ENCODE measurements at places on chromosomes 12 and 14.
A peak's percentile ranks its signal among the peaks of the same experiment; 100 is the strongest.

DNA sequence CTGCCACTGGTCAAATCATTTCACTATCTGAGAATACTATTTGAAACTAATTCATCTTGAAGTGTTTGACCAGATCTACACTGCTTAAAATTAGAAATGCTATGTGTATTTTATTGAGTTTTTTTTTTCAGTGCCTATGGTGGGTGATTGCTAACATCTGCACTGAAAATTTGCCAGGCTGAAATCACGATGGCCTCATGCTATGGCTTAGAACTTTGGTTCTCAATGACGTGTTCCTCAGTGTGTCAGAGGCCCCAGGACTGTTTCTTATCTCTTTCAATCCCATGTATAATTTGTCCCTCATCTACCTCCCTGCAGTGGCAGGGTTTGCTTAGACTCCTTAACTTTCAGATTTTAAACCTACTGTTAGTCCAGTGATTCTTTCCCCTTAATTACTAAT, 36.2 kb upstream of the NKX2-8 start:
- no peak for DNase-seq

DNA sequence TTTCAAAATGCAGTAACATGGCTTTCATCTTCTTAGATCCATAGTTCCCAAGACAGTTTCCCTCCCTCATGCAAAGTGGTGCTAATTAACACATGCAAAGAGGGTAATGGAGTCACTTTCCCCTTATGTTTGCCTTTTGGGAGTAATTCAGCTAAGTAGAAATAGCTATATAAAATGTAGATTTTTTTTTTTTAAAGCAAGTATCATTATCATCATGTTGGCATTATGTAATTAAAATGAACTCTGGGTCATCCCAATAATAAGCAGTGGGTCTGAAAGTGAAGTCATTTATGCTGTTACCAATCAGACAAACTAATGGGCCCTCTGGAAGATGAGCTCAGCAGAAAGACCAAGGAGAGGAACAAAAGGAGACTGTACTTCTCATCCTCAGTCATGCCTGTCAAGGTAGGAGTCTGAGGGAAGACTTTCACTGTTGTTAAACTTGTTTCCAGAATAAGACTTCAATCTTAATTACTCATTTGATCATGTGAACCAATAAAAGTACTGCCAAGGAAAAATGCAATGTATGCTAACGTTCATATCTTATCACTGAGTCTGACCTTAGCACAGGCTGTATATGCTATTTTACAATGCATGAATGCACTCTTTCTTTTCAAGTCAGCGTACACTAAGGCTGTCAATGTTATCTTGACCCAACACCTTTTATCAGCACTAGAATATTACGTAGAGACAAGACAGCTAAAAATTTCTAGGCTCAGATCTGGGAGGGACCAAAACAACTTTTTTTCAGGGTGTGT, 26.8 kb downstream of the AREL1 start:
- DNase-seq: no peak

DNA sequence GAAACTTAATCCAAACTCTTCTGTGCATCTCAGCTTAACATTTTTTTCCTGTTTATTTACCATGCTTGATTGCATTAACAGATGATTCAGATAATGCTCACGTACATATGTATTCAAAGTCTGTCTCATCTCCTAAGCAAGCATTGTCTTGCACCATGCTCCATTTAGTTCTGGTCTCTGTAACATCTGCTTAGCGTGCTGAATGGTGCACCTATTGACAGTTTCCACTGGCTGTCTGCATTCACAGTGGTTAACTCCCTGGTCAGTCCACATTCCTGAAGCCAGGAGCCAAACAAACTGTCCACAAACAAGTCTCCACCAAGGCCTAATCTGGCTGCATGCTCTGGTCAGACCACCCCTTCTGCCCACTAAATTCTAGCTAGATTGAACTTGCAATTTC, 83.9 kb downstream of the KNTC1 start:
- DNase-seq: no peak

GRCh38 chr12:42128327-42128726, 16.3 kb downstream of the GXYLT1 start:
- DNase-seq: peak; percentile 18

GRCh38 chr12:25189656-25190055, 5.3 kb downstream of the DNAI7 start:
- DNase-seq: no peak

- no peak for DNase-seq
These were observed 136.8 kb downstream of the TTC8 start for GRCh38 chr14:88961214-88961613.

DNA sequence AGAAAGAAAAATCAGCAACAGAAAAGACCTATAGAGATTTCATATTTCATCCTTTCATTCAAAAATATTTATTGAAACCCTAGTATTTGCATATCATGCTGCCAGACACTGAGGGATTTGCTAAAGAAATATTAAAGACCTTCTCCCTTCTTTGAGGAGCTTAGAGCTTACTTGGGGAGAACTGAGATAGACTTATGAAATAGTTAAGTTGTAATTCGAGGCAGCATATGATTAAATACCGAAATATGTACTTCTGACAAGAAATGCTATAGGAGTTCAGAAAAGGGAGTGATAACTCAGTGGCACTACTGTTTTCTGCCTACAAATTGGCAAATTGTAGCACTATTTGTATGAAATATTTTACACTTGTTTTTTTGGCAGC, 59.1 kb downstream of the PLXNC1 start:
- no peak for DNase-seq

DNA sequence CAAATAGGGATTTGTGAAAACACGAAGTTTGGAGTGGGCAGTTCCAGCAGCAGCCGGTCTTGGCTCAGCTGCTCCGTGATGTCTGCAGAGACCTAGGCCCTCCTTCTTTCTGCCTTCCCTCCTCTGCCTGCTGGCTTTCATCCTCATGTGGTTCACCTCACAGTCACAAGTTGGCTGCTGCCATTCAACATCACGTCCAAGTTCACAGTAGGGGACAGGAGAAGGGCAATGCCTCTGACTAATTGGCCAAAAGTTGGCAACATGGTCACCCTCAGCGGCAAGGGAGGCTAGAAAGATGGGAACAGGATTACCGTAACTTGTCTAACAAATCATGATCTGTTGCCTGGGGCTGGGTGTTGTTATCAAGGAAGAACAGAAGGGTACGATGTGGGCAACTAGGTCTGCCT, 7.8 kb upstream of the CACNA2D4 start:
- DNase-seq: no peak

- no peak for DNase-seq
These were observed 97.4 kb downstream of the PRKCH start for GRCh38 chr14:61418746-61419145.

GRCh38 chr12:73719223-73719622, 818.4 kb upstream of the ATXN7L3B start:
- no peak for DNase-seq

DNA sequence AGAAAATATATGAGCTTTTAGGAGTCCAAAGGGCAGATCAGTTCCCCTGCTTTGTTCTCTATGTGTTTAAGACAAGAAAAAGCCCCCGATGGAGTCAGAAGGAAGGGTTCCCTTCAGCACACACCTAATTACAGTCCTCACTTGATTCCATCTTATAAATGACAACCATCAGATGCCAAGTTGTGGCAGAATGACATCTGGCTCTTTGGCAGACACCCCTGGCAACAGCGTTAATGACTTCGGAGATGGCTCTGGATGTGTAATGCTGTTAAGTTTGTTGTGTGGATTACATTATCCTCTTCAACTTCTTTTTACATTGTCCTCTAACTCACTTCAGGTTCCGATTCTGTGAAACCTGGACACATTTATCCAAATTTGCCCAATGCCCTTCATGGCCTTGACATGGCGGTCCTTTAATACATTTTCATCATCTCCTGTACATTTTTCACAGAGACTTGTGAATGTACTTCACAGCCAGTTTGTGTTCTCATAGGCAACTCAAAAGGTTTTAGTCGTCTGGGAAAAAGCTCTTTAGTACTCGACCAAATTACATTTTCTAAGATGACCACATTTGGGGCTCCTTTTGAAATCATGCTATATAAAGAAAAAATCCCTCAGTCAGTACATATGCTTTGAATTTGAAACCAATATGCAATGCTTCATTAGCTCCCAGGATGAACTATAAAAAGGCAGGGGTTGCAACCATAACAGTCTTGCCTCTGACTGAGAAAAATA, 667.8 kb downstream of the NOVA1 start:
- no peak for DNase-seq

DNA sequence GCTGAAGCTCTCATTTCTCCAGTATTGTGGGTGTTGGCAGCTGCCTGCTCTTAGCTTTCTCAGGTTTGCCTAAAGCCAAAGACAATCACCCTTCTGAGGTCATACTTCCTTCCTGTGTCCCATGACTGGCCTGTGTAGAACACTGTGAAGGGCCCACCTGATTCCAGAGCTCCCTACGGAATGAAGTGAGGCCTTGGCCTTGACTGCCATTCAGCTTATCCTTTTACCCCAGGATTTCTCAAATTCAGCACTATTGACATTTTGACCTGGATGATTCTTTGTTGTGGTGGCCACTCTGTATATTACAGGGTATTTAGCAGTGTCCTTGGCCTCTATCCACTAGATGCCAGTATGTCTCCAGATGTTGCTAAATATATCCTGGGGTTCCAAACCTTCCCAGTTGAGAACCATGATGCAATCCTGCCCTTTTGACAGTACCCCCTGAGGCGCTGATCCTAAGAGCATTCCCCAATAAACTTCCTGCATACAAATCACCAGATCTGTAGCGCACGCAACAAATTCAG, 112.3 kb upstream of the KRR1 start:
- DNase-seq: no peak
